COR-L47 (cell line): ENCODE measurements at places on chromosomes 2 and 18.

DNA sequence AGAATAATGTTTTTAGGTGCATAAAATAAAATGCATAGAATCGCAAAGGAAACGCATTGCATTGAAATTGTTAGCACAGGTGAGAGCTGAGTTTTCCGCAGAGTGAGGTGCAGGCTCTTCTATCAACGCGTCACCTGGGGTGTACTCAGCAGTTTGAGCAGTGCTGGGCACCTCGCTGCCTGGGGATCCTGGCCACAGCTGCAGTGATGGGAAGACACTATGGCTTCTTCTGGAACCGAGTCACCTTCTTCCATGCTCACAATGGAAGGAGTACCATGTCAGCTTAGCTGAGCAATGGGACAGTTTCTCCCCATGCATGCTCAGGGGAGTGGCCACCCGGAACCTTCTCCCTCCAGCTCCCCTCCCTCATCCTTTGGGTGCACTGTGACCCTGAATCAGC is 95.4 kb upstream of the OTOS start:
- DNase-seq: no peak

DNA sequence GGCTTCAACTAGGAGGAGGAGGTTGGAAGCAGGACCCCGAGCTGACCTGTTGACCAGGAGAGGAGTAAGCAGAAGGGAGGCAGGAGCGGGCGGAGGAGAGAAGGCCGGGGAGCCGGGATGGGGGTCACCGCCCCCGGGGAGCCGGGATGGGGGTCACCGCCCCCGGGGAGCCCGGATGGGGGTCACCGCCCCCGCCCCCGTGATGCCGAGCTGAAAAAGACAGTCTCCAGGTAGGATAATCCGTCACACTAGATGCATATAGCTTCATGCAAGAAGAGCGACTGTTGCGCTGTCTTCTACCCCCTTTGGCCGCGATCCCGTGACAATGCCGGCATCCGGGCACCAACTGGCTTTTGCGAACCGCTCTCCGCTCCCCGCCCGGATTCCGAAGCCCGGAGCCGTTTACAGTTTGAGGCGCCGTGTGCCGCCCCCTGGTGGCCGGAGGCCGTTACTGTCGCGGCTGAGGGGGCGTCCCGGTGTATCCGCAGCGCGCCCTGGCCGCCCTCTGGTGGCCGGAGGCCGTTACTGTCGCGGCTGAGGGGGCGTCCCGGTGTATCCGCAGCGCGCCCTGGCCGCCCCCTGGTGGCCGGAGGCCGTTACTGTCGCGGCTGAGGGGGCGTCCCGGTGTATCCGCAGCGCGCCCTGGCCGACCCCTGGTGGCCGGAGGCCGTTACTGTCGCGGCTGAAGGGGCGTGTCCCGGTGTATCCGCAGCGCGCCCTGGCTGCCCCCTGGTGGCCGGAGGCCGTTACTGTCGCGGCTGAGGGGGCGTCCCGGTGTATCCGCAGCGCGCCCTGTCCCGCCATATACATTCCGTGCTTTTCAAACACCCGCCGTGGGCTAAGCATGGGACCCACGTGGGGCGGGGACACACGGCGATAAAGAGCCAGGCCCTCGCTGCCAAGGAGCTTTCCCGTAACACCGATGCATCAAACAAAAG is 89.6 kb downstream of the ACTR3 start:
- no peak for DNase-seq

GRCh38 chr2:171317492-171318125 is 116.2 kb downstream of the METTL8 start:
- DNase-seq: no peak

- DNase-seq: no peak
These were observed 71.3 kb upstream of the NYAP2 start for GRCh38 chr2:225328192-225328591.
